Stimulated activated naive CD4-positive, alpha-beta T cell treated with Interleukin-2 at 50 U/mL for 16 hours (primary cell): ENCODE measurements at places on chromosomes 4 and X.

DNA sequence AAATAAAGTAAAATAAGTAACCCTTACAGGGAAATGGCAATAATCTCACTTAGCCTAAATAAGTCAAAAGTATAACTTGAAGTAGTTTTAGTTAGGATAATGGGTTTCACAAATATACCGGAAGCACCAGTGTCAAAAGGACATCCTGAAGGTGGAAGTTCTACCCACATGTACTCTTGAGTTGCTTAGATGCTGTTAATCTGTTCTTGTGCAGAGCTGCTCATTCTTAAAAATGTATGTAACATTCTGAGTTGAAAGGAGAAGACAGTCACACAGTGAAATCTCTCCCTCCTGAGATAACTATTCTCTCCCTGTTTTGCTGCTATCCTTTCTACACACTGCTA, 11.2 kb upstream of the CCNG2 start:
- no peak for DNase-seq

DNA sequence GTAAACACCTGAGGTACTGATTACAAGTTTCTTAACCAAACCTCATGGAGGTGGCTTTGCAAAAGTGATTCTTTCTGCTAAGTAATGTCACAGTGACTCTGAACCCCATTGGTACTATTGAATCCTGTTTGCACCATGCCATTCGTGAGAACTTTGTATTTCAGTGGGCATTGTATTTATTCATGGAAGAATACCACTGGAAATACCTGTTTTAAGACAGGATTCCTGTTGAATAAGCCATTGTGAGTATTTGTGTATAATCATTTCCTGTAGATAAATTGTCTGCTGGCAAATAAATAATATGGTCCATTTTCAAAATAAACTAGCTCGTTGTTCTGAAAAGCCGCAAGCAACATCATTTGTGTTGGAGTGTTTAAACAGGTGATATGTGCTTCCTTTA, 136.4 kb upstream of the GUCY1A1 start:
- no peak for DNase-seq

DNA sequence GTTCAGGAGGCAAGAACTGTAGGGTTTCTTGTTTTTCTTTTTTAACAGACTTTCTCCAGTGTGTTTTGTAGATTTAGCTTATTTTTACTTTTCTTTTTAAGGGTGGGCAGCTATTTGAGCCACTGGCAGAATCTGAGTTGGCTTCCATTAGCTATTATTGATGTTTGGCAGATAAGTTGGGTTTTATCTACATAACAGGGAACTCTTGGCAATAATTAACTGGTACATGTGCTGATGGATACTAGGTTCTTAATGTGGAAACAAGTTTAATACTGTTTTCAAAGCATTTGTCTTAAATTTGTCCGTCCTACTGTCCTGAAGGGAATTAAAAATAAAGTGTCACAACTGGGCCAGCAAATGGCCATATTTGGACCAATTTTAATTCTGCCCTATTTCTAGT, 80.5 kb downstream of the PHOX2B start:
- DNase-seq: no peak

- peak; percentile 40 for DNase-seq
Measured at GRCh38 chrX:49001521-49002090, 458 bp downstream of the GRIPAP1 start.

- no peak for DNase-seq
Measured at GRCh38 chr4:140559696-140560095, 9.1 kb downstream of the UCP1 start.

DNA sequence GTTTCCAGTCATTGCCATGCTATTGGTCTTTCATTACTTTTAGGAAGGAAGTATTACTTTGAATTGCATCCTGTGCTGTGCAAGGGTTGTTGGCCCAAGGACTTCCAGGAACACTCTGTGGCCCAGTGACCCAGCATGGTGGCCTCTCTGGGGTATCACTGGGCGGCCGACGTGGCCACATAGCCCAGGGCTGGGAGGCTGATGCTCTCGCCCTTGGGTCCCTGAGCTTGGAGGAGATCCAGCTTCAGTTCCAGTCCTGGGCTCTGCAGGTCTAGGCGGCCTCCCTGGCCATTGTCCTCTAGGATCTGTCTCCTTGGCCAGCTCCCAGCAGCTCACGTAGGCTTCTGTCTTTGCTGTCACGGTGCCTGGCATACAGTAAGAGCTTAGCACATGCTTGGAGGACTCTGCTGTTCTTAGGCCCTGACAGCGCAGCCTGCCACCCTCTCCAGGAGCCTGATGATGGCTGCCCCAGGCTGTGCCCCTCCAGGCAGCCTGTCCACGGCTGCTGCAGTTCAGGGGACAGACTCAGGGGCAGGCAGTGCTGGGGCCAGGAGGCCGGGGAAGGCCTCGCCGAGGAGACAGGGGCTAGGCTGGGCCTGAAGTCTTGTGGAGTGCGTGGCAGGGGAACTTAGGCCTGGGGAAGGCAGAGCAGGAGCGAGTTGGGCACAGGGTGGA, 42.2 kb downstream of the SORCS2 start:
- no peak for DNase-seq
